ENCODE measurements at places on chromosomes 13 and 19.

DNA sequence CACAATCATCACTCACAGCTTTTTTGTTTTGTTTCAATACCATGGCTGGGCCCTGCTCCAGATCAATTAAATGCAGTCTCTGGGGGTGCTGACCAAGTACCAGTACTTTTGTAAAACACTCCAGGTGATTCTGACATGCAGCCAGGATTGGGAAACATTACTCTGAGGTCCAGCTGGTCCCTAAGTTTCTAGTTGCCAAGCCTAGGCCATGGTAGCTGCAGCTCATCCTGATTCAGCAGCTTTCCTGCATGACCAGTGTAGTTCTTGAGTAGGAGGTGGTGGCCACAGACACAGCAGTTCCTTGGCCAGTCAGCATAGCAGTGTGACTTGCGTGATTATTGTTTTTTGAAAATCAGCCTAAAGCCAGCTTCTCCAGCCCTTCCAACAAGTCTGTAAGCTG lies 859.1 kb downstream of the DIAPH3 start:
- no peak for DNase-seq

GRCh38 chr13:51396352-51396751 lies 56.5 kb downstream of the INTS6 start:
- DNase-seq = no peak

- no peak for DNase-seq
These were observed 94.3 kb downstream of the SIPA1L3 start for GRCh38 chr19:38001158-38001781.

- no peak for DNase-seq
These were observed 1705.0 kb downstream of the OLFM4 start for GRCh38 chr13:54733639-54734038.

- no peak for DNase-seq
These were observed 148.1 kb downstream of the NHLRC3 start for GRCh38 chr13:39186205-39186875.

DNA sequence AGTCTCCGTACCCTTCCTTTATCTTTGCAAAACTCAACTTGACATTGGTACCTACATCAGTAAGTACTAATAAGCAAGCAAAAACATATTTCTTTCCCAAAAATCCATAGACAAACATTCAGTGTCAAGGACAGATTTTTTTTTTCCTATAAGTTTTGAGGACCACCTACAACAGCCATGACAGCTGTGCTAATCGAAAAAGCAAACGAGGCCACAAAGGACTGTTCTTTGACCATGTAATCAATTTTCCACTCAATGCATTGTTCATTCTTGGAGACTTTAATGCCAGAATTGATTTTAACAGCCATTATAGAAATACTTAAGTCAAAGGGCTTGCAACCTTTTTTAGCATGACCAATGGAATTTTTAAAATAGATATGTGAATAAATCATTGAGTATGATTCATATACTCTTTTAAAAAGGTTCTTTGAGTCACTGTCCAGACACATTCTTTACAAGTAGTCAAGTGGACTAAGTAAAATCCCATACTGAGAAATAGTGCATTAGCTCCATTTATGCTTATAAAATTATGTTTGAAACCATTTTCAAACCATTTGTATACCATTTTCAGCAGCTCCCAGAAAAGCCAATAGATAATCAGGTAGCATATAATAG lies 323.9 kb downstream of the MZT1 start:
- no peak for DNase-seq

DNA sequence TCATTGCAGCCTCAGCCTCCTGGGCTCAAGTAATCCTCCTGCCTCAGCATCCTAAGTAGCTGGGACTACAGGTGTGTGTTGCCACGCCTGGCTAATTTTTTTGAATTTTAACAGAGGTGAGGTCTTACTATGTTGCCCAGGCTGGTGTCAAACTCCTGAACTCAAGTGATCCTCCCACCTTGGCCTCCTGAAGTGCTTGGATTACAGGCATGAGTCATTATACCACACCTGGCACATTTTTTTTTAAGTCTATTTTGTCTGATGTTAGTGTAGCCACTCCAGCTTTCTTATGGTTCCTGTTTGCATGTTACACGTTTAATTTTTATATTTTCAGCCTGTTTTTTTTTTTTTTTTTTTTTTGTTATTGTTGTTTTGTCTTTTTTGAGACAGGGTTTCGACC lies 24.8 kb downstream of the KDM4B start:
- no peak for DNase-seq

- peak; percentile 76 for DNase-seq
These were observed 5.3 kb upstream of the PROZ start for GRCh38 chr13:113152984-113153809.

- DNase-seq = no peak
These were observed 18.9 kb upstream of the IPO5 start for GRCh38 chr13:97934590-97934989.

All from left lobe of liver (tissue), 2 donors.